ENCODE measurements at places on chromosomes 5 and 9. TPM values are rescaled to one million over a fixed set of nuclear protein-coding genes. Genes with fewer than 3 reads are reported as not detected.

- no peaks in the 10 kb centered on the region for H3K36me3 ChIP-seq
- no peak overlapping the region for H3K27ac ChIP-seq
- H3K27me3 ChIP-seq: peaks cover 64% of the 10 kb centered on the region
- H3K4me1 ChIP-seq: no peaks in the 10 kb centered on the region
These were observed 43.3 kb upstream of the MSX2 start for GRCh38 chr5:174680901-174681565.

- no peak overlapping the region for H3K4me3 ChIP-seq
- no peak overlapping the region for H3K27ac ChIP-seq
- H3K27me3 ChIP-seq: no peaks in the 10 kb centered on the region
- DNase-seq: no peak
- no peaks in the 10 kb centered on the region for H3K4me1 ChIP-seq
These were observed 664.3 kb upstream of the EDIL3 start for GRCh38 chr5:85049020-85049419.

DNA sequence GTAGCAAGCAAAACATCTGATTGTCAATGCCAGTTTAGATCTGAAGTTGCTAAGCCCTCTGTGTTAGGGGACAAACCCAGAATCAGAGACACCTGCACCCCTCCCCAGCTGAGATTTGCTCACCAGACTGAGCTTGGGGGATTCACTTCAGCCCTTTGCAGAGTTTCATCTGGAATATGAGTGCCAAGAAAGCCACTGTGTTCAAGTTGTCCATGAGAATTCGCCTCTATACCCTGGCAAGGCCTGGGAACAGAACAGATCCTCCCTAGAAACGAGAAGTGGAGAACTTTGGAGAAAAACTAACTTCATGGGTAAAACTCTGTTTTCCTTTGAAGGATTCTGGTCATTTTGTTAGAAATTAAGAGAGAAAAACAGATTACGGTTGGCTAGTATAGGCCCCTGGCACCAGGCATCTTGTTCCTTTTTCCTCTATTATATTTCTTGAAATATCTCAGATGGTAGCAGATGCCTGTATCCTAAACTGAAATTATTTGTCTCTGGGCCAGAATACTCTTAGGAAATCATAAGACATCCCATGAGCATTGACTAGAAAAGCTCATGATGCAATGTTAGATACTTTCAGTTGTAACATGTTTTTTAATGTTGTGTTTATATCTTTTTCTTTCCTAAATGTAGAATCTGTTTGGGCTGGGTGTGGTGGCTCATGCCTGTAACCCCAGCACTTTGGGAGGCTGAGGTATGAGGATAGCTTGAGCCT is 64.4 kb downstream of the SNX18 start:
- H3K27ac ChIP-seq: no peak overlapping the region
- H3K36me3 ChIP-seq: no peaks in the 10 kb centered on the region
- H3K27me3 ChIP-seq: no peaks in the 10 kb centered on the region
- H3K4me3 ChIP-seq: no peak overlapping the region
- DNase-seq: no peak
- H3K4me1 ChIP-seq: no peaks in the 10 kb centered on the region

DNA sequence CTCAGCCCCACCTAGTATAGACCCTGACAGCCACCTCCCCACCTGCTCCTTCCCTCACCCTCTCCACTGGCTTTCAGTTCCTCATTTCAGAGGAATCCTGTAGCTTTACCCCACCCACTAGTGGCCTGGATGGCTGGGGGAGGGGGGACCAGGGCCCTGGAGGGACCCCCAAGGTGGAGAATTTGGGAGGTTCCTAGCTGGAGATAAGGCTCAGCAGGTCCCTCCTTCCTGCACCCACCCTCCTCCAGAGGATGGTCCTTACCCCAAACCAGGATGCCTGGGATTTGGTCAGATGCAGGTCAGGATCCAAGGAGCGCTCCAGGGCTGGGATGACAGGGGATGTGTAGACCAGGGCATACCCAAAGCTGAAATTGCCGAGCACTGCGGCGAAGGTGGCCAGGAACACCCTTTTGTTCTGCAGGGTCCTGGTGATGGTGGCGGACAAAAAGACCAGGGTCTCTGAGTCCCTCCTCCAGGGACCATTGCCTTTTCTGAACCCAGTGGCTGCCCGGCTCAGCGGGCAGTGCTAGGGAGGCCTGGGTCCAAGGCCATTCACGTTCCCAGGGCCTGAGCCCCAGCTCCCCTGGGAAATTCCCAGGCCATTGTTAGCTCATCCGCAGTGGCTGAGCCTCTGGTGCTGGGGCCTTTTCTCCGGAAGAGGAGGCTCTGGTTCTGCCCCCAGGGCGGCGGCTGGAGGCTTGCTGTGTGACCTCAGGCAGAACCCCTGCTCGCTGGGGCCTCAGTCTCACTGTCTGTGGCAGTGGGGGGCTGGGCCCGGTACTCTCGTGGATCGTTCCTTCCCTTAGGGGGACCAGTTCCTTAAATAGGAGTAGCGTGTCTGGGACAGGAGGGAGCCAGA is 678 bp downstream of the SLC2A6 start:
- H3K4me3 ChIP-seq: peak overlapping the region; percentile 56
- no peak overlapping the region for H3K27ac ChIP-seq
- H3K36me3 ChIP-seq: no peaks in the 10 kb centered on the region

- DNase-seq: peak; percentile 35
- H3K36me3 ChIP-seq: no peaks in the 10 kb centered on the region
- 0 out of 2 replicates have a peak overlapping the region, but pooled peaks have one; percentile 29 for H3K27ac ChIP-seq
- H3K27me3 ChIP-seq: no peaks in the 10 kb centered on the region
- H3K4me3 ChIP-seq: peak overlapping the region; percentile 39
These were observed 70.7 kb upstream of the RNF38 start for GRCh38 chr9:36470643-36471290.

DNA sequence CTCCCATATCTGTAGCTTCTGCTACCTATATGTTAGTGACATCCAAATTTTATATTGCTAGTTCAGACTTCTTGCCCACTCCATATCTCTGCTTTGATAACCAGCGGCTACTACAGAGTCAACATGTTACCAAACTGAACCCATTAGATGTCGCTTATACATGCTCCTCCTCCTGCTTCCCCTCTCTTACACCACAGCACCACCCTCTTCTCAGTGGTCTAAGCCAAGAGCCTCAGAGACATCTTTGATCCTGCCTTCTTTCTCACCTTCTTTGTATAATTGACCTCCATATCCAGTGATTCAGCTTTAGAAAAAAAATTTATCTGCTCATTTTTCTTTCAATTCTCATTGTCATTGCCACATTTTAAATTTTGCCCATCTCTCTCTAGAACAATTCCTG is 408.2 kb upstream of the TLE4 start:
- no peaks in the 10 kb centered on the region for H3K4me1 ChIP-seq
- DNase-seq: no peak
- no peak overlapping the region for H3K27ac ChIP-seq
- peaks cover 17% of the 10 kb centered on the region for H3K27me3 ChIP-seq

DNA sequence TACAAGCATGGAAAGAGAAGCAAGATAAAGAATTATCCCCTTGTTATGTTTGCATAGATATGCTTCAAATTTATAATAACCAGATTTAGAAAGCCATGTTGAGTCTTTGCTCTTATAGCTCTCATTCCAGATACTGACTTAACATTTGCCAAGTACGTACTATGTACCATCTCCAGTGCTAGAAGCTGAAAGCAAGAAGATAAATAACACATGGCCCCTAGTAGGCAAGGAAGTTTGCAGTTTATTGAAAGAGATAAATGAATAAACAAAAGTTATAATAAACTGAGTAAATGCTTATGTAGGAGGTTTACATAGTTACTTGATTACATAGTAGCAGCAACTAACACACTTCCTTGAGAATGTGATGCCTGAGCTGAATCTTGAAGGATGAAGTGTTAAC is 628.4 kb downstream of the HINT1 start:
- no peak for DNase-seq
- no peak overlapping the region for H3K27ac ChIP-seq
- H3K4me1 ChIP-seq: peaks cover 9% of the 10 kb centered on the region
- no peaks in the 10 kb centered on the region for H3K36me3 ChIP-seq
- H3K27me3 ChIP-seq: no peaks in the 10 kb centered on the region
- no peak overlapping the region for H3K4me3 ChIP-seq

The GFPT2 gene
- total RNA-seq: 24.4 TPM

The PDGFRB gene
- not detected for total RNA-seq

GRCh38 chr5:89342106-89342876 is 459.3 kb upstream of the MEF2C start:
- H3K27ac ChIP-seq: no peak overlapping the region
- no peak overlapping the region for H3K4me3 ChIP-seq
- no peaks in the 10 kb centered on the region for H3K36me3 ChIP-seq
- no peaks in the 10 kb centered on the region for H3K27me3 ChIP-seq
- no peak for DNase-seq
- H3K4me1 ChIP-seq: no peaks in the 10 kb centered on the region

GRCh38 chr5:97627272-97627671 is 444.2 kb upstream of the RIOK2 start:
- no peaks in the 10 kb centered on the region for H3K4me1 ChIP-seq
- H3K27ac ChIP-seq: no peak overlapping the region
- H3K27me3 ChIP-seq: no peaks in the 10 kb centered on the region
- no peak for DNase-seq
- H3K4me3 ChIP-seq: no peak overlapping the region

GRCh38 chr5:55454282-55454681 is 80.5 kb downstream of the PLPP1 start:
- H3K4me1 ChIP-seq: peaks cover 10% of the 10 kb centered on the region
- no peaks in the 10 kb centered on the region for H3K36me3 ChIP-seq
- no peak overlapping the region for H3K27ac ChIP-seq

DNA sequence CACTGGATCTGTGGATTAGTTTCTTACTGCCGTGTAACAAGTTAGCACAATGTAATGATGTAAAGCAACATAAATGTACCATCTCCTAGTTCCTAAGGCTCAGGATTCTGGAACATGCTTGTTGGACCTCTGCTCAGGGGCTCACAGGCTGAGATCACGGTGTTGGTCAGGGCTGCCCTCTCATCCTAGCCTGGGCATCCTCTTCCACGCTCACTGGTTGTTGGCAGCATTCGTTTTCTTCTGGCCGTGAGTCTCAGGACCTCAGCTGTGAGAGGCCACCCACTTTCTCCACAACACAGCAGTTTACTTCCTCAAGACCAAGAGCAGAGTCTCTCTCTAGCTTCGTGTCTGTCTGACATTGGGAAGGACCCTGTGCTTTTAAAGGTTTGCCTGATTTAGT is 17.3 kb downstream of the RASGEF1C start:
- no peaks in the 10 kb centered on the region for H3K36me3 ChIP-seq
- DNase-seq: no peak
- H3K27ac ChIP-seq: no peak overlapping the region
- H3K27me3 ChIP-seq: peaks cover 13% of the 10 kb centered on the region
- no peaks in the 10 kb centered on the region for H3K4me1 ChIP-seq
- no peak overlapping the region for H3K4me3 ChIP-seq

- DNase-seq: no peak
- no peaks in the 10 kb centered on the region for H3K4me1 ChIP-seq
- H3K4me3 ChIP-seq: no peak overlapping the region
- no peak overlapping the region for H3K27ac ChIP-seq
- H3K36me3 ChIP-seq: no peaks in the 10 kb centered on the region
These were observed 146.1 kb downstream of the PBX3 start for GRCh38 chr9:125893277-125893676.

The GLRA1 gene
- not detected for total RNA-seq

GRCh38 chr5:102911973-102912372 is 156.9 kb downstream of the PAM start:
- H3K4me1 ChIP-seq: peaks cover 24% of the 10 kb centered on the region
- DNase-seq: no peak
- H3K4me3 ChIP-seq: no peak overlapping the region
- H3K36me3 ChIP-seq: no peaks in the 10 kb centered on the region
- H3K27me3 ChIP-seq: no peaks in the 10 kb centered on the region
- H3K27ac ChIP-seq: no peak overlapping the region

The NREP gene
- total RNA-seq: not detected

DNA sequence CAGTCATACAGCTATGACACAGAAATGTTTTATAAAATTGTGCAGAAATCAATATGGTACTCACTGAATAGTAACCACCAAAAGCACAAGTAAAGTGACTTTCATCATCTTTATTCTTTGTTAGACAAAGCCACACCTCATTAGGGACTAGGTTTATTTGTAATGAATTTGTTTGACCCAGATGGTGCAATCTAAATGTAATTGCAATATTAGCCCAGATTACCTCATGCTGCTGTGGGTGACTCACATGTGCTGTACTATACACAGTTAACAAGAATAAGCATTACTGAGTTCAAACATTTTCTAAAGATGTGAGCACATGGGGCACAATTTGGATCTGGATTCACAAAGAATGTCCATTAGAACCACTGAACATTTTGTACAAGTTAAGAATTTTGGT is 759.3 kb upstream of the TYRP1 start:
- no peaks in the 10 kb centered on the region for H3K27me3 ChIP-seq
- no peak overlapping the region for H3K27ac ChIP-seq
- no peaks in the 10 kb centered on the region for H3K4me1 ChIP-seq
- no peak for DNase-seq
- H3K4me3 ChIP-seq: no peak overlapping the region

- no peaks in the 10 kb centered on the region for H3K36me3 ChIP-seq
- no peak for DNase-seq
- H3K4me3 ChIP-seq: no peak overlapping the region
- no peaks in the 10 kb centered on the region for H3K27me3 ChIP-seq
These were observed 1.8 kb upstream of the PAXX start for GRCh38 chr9:136990242-136990911.

The PKD2L2 gene
- 0.50 TPM for total RNA-seq

Measured in PC-9 (cell line).